Spinal cord (tissue), 10 donors: ENCODE measurements at places on chromosomes 13 and 19.

- DNase-seq: no peak
Observed at GRCh38 chr19:29389495-29389894, 136.3 kb upstream of the VSTM2B start.

- DNase-seq: no peak
Observed at GRCh38 chr19:16085115-16085514, 8.8 kb downstream of the TPM4 start.

GRCh38 chr19:50000038-50000840, 24.9 kb downstream of the VRK3 start:
- DNase-seq: no peak

- DNase-seq: no peak
Observed at GRCh38 chr19:3631053-3631861, 4.7 kb upstream of the CACTIN start.

- no peak for DNase-seq
Observed at GRCh38 chr13:41456768-41457588, at the start of gene RGCC. TSS of gene RGCC (plus strand) at chr13:41457550. CDS start at chr13:41457708, 158 bp downstream.
